PC-3 (cell line): ENCODE measurements at places on chromosomes 7 and 10. TPM values are rescaled to one million over a fixed set of nuclear protein-coding genes. Genes with fewer than 3 reads are reported as not detected.

EPO gene
- total RNA-seq = not detected in 2 replicates

NUTM2A gene
- total RNA-seq = 0.18 and 0.86 TPM in 2 replicates

RBM20 gene
- total RNA-seq = 0.40 and 1.3 TPM in 2 replicates

TBX20 gene
- total RNA-seq = 0.47 and 1.1 TPM in 2 replicates

RADIL gene
- total RNA-seq = 5.6 and 9.3 TPM in 2 replicates

INSYN2A gene
- total RNA-seq = not detected in 2 replicates

FEZF1 gene
- not detected in 2 replicates for total RNA-seq

NSUN6 gene
- 6.0 and 6.5 TPM in 2 replicates for total RNA-seq

MKX gene
- total RNA-seq = 2.6 and 3.5 TPM in 2 replicates

FANK1 gene
- 0.95 and 2.4 TPM in 2 replicates for total RNA-seq

COL26A1 gene
- total RNA-seq = not detected in 2 replicates

OPN1SW gene
- not detected in 2 replicates for total RNA-seq

HOXA13 gene
- total RNA-seq = 12.1 and 14.9 TPM in 2 replicates

TRPV5 gene
- not detected in 2 replicates for total RNA-seq

SEC31B gene
- total RNA-seq = 1.5 and 1.6 TPM in 2 replicates

EN2 gene
- 2.3 and 2.4 TPM in 2 replicates for total RNA-seq

ZNF853 gene
- 1.0 and 1.6 TPM in 2 replicates for total RNA-seq

VWDE gene
- 5.5 and 7.7 TPM in 2 replicates for total RNA-seq

NPFFR1 gene
- total RNA-seq = not detected in 2 replicates

BMPR1A gene
- total RNA-seq = 10.5 and 14.5 TPM in 2 replicates

TMEM130 gene
- total RNA-seq = not detected in 2 replicates

GNA12 gene
- total RNA-seq = 15.0 and 26.8 TPM in 2 replicates

HMX3 gene
- total RNA-seq = 0.51 TPM in 1 of 2 replicates, not detected in the other

TSPAN12 gene
- 7.2 and 8.3 TPM in 2 replicates for total RNA-seq

ANKRD2 gene
- total RNA-seq = 1.7 and 1.8 TPM in 2 replicates

SPDYE2B gene
- not detected in 2 replicates for total RNA-seq

PAX4 gene
- not detected in 2 replicates for total RNA-seq

UNC5B gene
- total RNA-seq = 0.26 and 0.46 TPM in 2 replicates

GRID2IP gene
- total RNA-seq = not detected in 2 replicates

ZFAND4 gene
- total RNA-seq = 7.9 and 8.7 TPM in 2 replicates

ENO4 gene
- 0.35 TPM in 1 of 2 replicates, not detected in the other for total RNA-seq

NOS3 gene
- 0.66 and 2.5 TPM in 2 replicates for total RNA-seq

STEAP4 gene
- total RNA-seq = 1.2 and 1.7 TPM in 2 replicates

SPDYE18 gene
- 1.1 TPM in 1 of 2 replicates, not detected in the other for total RNA-seq

CDC14C gene
- not detected in 2 replicates for total RNA-seq

KCND2 gene
- 0.17 and 0.33 TPM in 2 replicates for total RNA-seq

GNGT1 gene
- not detected in 2 replicates for total RNA-seq

ITIH5 gene
- total RNA-seq = not detected in 2 replicates

GDF10 gene
- not detected in 2 replicates for total RNA-seq

SAMD9L gene
- 2.6 and 2.8 TPM in 2 replicates for total RNA-seq

SEMA3E gene
- 3.6 and 5.9 TPM in 2 replicates for total RNA-seq

FAM131B gene
- total RNA-seq = 6.9 and 7.7 TPM in 2 replicates

AKR1D1 gene
- total RNA-seq = not detected in 2 replicates

PTPN20 gene
- total RNA-seq = 3.6 and 3.9 TPM in 2 replicates

FAM237B gene
- total RNA-seq = not detected in 2 replicates

LIPM gene
- total RNA-seq = not detected in 2 replicates

PIK3CG gene
- total RNA-seq = not detected in 2 replicates

VENTX gene
- not detected in 2 replicates for total RNA-seq

GFRA1 gene
- total RNA-seq = not detected in 2 replicates

PNLIPRP3 gene
- total RNA-seq = not detected in 2 replicates

ELFN1 gene
- 0.69 and 0.75 TPM in 2 replicates for total RNA-seq

MUC3A gene
- total RNA-seq = 0.11 and 0.46 TPM in 2 replicates

MMP21 gene
- total RNA-seq = not detected in 2 replicates

MRLN gene
- not detected in 2 replicates for total RNA-seq

KAZALD1 gene
- 24.9 and 25.1 TPM in 2 replicates for total RNA-seq
